Endothelial cell of coronary artery (primary cell): ENCODE measurements at places on chromosomes 11 and 22. TPM values are rescaled to one million over a fixed set of nuclear protein-coding genes. Genes with fewer than 3 reads are reported as not detected.

BLID gene
- total RNA-seq: 1.6 and 10.0 TPM in 2 replicates

LGALS1 gene
- total RNA-seq: 7,806 and 8,155 TPM in 2 replicates

DSCAML1 gene
- total RNA-seq: not detected in 2 replicates

GP1BB gene
- 0.54 and 1.6 TPM in 2 replicates for total RNA-seq

LPXN gene
- 6.9 and 9.7 TPM in 2 replicates for total RNA-seq

CRYAB gene
- total RNA-seq: 0.18 and 5.7 TPM in 2 replicates

DTX4 gene
- 0.18 and 1.2 TPM in 2 replicates for total RNA-seq

C11orf86 gene
- total RNA-seq: not detected in 2 replicates

MPZL3 gene
- 8.2 and 12.4 TPM in 2 replicates for total RNA-seq

GRAP2 gene
- total RNA-seq: under 0.01 and 0.45 TPM in 2 replicates

BDNF gene
- total RNA-seq: 2.7 and 16.0 TPM in 2 replicates

GRIA4 gene
- not detected in 2 replicates for total RNA-seq

ACTN3 gene
- total RNA-seq: 0.09 TPM in 1 of 2 replicates, not detected in the other

KCNQ1 gene
- 0.09 TPM in 1 of 2 replicates, not detected in the other for total RNA-seq

TENM4 gene
- under 0.01 TPM in 2 replicates for total RNA-seq

BCO2 gene
- 0.72 and 1.5 TPM in 2 replicates for total RNA-seq

GLB1L2 gene
- 0.19 and 0.36 TPM in 2 replicates for total RNA-seq

FOLR2 gene
- total RNA-seq: not detected in 2 replicates

DEFB131B gene
- total RNA-seq: not detected in 2 replicates

OPCML gene
- total RNA-seq: not detected in 2 replicates

SLC22A9 gene
- not detected in 2 replicates for total RNA-seq
